T-helper 2 cell (primary cell): ENCODE measurements at places on chromosomes 5 and 9.

DNA sequence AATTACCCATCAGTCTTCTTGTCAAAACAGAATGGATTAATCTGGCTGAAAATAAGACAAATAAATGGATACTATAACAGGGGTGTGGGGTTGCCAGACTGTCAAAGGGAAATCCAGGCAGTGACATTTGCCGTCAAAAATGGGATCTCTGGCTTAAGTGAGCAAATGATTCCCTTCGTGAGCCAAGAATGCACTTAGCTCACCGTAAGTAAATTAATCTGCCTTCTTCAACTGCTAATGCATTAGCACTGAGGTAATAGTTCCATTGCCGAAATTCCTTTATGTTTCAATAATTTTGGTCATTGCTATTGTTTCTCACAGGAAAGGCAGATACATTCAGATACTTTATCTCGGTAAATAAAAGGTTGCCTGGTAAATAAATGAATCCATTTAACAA lies 377.8 kb downstream of the KIAA0825 start:
- DNase-seq: no peak

GRCh38 chr9:82148901-82149461 lies 160.4 kb downstream of the SPATA31D1 start:
- DNase-seq: no peak

DNA sequence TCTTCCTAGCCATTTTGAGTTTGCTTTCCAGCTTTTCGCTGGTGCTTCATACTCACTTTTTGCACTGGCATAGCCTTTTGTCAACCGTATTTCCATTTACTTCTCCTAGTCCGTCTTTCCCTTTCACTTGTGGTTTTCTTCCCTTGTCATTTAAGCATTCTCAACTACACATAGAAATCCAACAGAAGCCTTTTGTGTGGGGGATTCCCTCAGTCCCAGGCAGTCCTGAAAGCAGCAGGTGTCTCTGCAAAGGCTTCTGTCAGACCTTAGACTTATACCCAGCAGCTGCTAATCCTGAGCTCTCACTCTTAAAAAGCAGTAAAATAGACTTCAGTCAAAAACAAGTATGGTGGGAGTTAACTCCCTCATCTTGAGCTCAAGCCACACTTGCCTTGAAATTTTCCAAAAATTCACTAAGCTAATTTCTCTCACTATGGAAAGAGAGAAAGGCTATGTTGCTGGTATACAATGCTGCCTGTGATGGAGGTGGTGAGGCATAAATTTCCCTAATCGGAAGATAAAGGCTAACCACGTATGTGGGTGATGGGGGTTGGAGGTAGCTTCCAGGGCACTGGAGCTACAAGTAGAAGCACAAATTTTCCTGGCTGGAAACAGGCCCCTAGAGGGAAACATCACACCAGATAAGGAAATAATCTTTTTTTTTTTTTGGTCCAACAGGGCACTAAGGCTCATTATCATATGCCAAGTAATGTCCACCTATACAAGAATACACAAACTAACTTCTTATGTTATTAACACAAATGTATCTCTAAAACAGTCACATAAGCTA lies 34.8 kb upstream of the IFNK start:
- DNase-seq: no peak

GRCh38 chr9:134783699-134784039 lies 96.9 kb upstream of the FCN2 start:
- no peak for DNase-seq

DNA sequence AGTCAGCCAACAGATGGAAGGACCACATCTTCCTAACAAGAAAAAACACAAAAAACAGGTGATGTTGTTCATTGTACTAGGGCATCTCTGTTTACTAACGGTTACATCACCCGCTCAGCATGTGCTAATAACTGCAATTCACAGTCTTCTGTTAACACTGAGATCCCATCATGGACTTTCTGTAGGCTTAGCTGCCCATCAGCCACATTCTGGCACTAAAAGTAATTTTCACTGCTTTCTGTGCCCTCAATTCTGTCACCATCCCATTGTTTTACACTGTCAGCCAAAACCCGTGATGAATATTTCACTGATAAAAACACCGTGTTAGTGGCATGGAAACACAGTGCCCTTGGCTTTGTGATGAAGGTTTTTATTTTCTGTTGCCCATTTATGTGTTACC lies 64.6 kb downstream of the CAST start:
- no peak for DNase-seq

DNA sequence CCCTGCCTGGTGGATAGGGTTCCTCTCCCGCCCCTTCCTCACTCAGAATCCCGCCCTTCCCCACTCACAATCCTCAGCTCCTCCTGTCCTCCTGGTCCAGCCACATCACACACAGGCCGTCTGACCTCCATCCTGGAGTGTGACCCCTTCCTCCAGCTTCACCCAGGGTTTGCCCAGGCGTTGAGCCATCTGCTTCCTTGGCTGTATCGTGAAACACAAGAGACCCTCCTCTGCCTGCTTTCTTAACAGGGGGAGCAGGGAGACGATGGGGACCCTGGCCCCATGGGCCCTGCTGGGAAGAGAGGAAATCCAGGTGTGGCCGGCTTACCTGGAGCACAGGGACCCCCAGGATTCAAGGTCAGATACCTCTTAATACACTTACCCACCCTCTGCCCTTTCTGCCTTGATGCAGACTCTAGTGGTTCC lies 32.3 kb upstream of the ORM1 start:
- DNase-seq: no peak

- no peak for DNase-seq
These were observed 65.2 kb downstream of the HMHB1 start for GRCh38 chr5:143877196-143877595.
